Peyer's patch (tissue), 4 donors: ENCODE measurements at places on chromosomes 12 and 14.

DNA sequence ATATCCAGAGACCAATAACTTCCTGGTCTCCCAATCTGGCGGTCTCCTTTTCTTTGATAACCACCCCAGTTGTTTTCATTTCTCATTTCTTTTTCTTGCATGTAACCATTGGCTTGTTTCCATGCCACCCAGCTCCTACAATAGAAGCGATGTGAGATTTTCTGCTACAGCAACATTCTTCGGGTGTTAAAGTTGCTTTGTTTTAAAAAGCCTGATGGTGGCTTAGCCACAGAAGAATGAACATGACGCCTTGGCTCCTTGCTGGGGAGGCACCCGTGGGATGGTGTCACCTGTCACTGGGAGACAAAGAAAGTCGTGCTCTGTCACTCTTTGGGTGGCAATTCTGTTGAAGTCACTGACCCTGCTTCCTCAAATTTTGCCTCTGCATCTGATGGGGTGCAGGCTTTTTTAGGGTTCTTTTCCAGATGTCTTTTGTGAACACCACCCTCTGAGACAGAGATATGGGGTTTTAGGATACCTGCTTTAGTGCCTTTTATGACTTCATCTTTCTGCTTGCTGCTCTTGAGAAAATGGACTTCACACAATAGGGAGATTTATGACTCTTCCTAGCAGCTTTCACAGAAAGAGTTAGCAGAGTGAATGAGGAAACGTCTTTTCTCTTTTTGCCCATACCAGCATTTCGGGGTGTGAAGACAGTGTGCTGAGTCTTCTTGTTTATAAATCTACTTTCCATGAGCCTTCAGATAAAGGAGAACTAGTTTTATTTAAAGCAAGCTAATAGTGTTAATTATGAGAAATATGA is 265.3 kb upstream of the TBX3 start:
- DNase-seq: no peak

DNA sequence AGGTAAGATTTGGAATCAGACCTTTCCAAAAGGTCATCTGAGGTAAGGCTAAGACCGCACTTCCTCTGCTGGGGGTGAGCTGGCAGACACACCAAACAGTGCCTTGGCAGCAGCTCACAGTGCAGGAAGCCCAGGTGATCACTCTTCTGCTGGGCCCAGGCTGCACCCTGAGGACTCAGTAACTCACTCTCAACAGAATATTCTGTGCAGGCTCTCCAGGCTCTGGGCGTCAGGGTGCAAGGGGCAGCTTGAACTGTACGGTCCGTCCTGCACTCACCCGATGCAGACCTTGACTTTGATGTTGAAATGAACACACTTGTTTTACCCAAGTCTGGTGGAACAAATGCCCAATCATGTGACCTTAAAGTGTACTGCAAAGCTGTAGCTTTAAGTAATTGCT is 6.0 kb downstream of the ALKBH2 start:
- DNase-seq: no peak

DNA sequence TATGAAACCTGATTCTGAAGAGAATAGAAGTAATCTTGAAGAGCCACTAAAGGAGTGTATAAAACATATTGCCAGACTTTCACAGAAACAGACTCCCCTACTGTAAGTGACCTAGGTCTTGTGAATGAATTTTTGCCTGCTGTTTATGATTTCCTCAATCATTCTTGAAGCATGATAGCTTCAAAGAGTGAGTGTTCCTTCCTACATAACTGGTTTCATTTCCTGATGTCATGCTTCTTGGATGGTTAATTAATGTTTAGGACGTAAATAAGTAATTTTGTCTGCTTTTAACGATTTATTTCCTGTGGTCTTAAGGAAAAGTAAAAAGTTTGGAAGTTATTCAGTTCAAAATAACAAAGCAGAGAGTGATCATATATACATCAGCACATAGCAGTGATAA is 129.8 kb downstream of the PIK3C2G start:
- no peak for DNase-seq

DNA sequence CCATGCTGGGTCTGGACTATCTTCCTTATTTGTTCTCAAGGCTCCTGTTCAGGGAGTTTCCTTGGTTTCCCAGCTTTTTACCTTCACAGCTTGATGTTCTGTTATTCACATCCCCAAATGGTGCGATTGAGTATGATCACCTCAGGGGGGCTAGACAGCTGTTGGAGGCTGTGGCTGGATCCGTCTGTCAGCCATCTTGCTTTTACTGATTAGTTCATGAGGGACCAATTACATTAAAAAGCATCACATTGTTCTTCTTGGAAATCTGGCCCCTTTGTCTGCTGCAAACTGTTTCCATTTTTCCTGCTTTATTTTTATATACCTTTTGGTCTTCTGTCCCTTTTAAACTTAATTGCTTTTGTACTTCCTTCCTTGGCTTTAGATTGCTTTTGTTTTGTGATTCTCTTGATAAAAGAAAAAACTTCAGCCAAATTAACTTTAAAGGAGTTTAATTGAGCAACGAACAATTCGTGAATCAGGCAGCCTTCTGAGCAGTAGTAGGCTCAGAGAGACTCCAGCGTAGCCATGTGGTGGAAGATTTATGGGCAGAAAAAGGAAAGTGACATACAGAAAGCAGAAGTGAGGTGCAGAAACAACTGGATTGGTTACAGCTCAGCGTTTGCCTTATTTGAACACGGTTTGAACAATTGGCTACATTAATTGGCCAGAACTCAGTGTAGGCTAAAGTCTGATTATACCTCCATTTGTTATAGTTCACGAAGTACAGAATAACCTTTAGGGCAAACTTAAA is 208.7 kb downstream of the AEBP2 start:
- no peak for DNase-seq

- DNase-seq: no peak
Measured at GRCh38 chr12:74401966-74402365, 135.7 kb upstream of the ATXN7L3B start.
